Stimulated activated CD8-positive, alpha-beta memory T cell treated with anti-CD3 and anti-CD28 coated beads, Interleukin-7, amount 100 ng/mL, for 48 hours (primary cell): ENCODE measurements at places on chromosomes 12 and 14.

DNA sequence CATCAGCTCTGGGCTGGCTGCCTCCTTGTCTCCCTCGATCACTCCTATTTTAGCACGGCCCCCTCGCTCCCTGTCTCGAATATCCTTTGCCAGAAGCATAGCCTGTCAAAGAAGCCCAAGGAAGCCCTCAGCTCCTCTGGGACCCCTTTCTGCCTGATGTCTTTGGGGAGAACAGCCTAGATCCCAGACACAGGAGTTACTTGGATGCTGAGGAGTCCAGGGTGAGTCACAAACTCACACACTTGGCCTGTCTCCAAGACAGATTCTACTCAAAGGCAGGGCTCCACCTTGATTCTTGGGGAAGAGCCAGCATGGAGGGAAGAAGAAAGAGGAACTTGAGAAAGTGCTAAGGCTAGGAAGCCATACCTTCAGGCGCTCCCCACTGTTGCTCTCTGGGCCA is 8.1 kb downstream of the AVIL start:
- DNase-seq: no peak

DNA sequence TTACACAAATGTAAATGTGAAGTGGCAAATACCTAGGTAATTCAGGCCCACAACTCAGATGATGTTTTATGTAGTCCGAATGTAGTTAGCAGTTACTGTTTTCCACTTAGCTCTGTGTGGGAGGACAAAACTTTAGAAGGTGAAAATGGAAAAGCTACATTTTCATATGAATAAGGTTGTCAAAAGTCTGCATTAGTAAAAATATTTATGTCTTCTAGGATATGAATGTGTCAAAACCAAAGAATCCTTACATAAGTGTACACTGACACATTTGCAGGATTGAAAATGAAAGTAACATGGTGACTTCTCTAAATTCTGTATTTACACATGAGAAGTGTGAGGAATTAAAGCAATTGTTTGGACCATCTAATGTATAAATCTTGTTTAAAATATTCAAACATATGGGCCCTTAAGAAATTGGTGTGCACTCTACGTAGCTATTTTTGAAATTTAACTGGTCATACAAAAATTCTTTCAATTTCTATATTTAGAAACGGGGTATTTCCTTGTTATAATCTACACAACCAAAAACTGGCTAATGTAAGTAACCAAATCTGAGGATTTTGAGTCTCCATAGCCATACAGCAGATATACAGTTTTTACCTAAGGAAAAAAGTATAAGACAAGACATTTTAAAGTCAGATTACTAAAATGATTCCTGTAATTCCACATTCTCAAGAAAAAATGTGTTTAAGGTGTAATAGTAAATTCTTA is 5.4 kb downstream of the CDKN1B start:
- no peak for DNase-seq

DNA sequence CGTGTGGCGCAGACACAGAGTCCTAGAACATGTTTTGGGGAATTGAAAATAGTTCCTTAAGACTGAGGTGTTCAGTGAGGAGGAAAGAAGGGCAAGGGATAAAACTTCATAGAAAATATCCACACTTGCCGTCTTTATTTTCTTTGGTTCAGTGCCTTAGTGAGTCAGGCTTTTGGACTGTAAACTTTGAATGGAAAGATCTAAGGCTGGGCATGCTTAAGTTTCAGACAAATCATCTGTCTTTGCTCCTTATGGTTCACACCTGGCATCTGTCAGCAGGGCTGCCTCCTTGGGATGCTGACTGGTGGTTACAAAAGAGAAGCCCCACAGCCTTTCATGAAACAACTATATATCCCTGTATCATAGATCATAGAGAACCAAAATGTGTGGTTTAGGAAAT is 136.3 kb upstream of the PRICKLE1 start:
- no peak for DNase-seq

- DNase-seq: no peak
Observed at GRCh38 chr14:100824091-100824551, 1.8 kb upstream of the MEG3 start.

- DNase-seq: no peak
Observed at GRCh38 chr12:34604631-34605509, 582.6 kb downstream of the ALG10 start.
